ENCODE measurements at places on chromosomes 7 and 10.
A peak's percentile ranks its signal among the peaks of the same experiment; 100 is the strongest.

- DNase-seq: no peak
Observed at GRCh38 chr10:98134117-98134430, 383 bp upstream of the R3HCC1L start.

DNA sequence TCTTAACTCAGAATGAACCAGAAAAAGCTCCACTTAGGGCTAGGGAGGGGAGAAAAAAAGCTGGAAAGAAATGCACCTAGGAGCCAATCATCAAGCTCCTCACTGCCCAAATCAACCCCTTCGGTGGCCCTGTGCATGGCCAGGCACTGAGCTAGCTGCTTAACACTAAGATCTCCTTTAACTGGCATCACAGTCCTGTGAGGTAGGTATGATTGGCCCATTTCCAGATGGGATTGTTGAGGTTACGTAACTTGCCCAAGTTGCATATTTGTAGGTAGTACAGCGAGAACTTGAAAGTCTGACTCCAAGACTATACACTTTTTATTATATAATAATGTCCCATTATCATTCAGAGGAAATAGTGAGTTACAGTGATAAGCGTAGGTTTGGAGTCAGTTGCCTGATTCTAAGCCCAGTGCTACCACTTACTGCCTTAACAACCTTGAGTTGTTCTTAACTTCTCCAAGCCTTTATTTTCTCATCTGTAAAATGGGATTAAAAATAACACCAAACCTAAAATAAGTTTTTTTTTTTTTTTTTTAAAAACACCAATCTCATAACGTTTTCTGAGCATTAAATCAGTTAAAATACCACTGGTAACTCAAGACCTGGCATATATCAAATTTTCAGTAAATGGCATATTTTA is 37.2 kb upstream of the ACSL5 start:
- no peak for DNase-seq

GRCh38 chr7:3879355-3880075 is 578.5 kb downstream of the SDK1 start:
- no peak for DNase-seq

DNA sequence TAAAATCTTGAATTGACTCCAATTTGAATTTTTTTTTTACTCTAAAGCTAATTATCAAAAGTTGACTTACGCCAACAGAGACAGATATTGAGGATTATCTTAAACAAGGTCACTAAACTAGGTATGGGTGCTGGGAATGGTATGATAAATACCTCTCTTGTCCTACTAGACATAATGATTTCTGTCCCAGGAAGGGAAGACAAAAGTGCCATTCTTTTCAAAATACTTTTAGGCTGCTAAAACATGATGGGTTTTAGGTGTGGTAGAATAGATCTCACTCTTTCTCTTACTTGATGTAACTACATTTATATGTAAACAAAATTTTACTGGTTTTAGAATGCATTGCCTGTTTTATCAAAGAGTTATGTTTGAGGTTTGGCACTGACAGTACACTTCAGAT is 15.1 kb downstream of the TMEM60 start:
- no peak for DNase-seq

GRCh38 chr7:46934198-46934825 is 647.6 kb downstream of the TNS3 start:
- DNase-seq: no peak

DNA sequence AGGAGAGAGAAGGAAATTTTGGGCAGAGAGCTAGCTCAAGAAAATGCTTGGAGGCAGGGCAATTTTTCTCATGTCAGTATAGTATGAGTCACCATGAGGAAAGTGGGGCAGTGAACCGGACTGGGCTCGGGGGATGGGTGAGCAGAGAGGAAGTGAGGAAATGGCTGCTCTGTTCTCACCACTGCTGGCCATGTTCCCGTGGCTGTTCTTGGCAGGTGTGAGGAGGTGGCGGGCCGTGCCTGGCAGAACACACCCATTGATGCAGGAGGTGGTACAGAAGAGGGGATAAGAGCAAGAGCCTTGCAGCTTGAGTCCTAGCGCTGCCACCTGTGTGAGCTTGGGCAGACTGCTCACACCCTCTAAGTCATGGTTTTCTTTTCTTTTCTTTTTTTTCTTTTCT is 304.4 kb upstream of the LYZL1 start:
- DNase-seq: peak; percentile 60

- DNase-seq: no peak
Observed at GRCh38 chr10:99524050-99524666, 8.6 kb upstream of the NKX2-3 start.

GRCh38 chr7:142364551-142364950 is 106.7 kb upstream of the PRSS58 start:
- no peak for DNase-seq

- no peak for DNase-seq
Observed at GRCh38 chr10:86295351-86295750, 71.2 kb downstream of the GRID1 start.

GRCh38 chr10:21135023-21135931 is 238.2 kb upstream of the NEBL start:
- no peak for DNase-seq

DNA sequence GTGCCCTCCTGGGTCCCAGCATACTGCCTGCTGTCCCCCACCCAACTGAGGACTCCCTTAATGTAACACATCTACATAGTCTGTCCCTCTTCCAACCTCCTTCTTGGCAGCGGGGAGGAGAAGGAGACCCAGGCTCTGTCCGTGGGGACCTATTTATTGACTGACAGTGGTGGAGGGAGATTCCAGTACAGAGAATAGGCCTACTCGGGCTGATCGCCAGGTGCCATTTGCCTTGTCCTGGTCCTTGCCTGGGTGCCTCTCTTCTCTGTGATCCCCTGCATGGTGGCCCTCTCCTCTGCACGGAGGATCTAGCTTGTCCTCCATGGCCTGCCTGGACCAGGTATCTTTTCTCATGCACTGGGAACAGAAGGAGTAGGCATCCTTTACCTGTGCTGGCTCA is 17.0 kb downstream of the GHRHR start:
- DNase-seq: no peak

- peak; percentile 8 for DNase-seq
Observed at GRCh38 chr10:61793760-61794703, 107.5 kb upstream of the ARID5B start.

DNA sequence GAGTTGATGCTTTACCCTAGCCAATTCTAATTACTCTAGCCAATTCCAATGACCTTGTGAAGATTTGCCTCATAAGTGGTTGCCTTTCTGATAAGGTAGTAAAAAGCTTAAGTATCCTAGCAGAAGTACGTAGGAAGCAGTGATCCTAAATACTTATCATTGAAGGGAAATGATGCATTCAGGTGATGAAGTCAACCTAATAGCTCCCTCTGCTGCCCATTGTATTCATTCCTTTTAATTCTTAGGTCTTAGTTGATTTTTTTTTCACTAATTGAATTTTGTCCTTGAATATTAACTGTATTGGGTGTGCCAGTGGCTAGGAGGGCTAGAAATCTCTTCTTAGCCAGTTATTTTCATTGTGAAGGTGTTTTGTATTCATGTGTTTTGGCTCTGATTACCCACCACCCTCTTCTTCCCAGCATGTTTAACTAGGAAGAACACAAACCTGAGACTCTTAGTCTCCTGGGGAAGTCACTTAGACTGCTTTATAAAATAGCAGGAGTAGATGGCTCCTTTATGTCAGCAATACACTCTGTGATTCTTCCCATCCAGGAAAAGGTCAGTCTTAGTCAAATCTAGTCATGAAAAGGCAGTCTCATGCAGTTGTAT is 46.3 kb downstream of the PLEKHA8 start:
- DNase-seq: no peak

- no peak for DNase-seq
Observed at GRCh38 chr10:121579656-121580055, 18.6 kb downstream of the FGFR2 start.

DNA sequence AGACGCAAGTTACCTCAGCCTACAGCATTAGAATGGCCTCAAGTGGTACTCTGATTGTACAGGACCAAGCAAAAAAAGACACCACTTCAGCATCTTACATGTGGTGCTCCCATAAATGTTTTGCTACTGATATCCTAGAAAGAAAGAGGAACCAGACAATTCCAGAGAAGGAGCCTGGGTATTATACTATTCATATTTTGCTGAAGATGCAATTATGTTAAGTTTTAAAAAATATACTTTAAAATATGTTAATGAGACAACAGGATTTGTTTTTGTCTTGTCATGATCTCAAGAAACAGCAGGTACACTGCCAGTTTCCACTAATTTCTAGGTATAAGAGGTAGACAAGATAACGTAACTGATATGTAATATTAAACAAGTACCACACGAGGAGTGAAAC is 92.6 kb downstream of the JMJD1C start:
- no peak for DNase-seq

DNA sequence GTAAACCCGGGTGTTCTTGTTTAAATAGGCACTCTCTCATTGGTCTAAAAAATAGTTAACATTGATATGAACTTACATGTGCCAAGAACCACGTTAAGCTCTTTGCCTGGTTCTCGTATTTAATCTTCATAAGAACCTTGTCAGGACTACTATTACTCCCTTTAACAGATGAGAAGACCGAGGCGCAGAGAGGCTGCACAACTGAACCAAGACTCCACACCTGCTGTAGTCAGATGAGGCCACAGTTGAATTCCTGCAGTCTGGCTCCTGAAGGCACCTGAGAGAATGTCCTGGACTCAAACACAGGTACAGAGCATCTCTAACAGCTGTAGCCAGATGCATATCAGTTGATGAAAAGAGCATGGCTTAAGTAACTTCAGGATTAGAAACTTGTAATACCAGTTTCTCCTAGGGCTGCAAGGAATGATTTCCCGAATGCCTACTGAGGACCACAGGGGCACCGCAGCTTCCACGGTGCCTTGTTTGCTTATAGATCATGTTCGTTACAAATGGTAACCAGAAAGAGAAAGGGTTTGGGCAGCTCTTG is 9.5 kb downstream of the DDC start:
- no peak for DNase-seq

GRCh38 chr10:64813391-64813790 is 1292.2 kb downstream of the REEP3 start:
- no peak for DNase-seq

GRCh38 chr7:100400041-100400440 is 26.8 kb downstream of the PILRA start:
- DNase-seq: no peak

DNA sequence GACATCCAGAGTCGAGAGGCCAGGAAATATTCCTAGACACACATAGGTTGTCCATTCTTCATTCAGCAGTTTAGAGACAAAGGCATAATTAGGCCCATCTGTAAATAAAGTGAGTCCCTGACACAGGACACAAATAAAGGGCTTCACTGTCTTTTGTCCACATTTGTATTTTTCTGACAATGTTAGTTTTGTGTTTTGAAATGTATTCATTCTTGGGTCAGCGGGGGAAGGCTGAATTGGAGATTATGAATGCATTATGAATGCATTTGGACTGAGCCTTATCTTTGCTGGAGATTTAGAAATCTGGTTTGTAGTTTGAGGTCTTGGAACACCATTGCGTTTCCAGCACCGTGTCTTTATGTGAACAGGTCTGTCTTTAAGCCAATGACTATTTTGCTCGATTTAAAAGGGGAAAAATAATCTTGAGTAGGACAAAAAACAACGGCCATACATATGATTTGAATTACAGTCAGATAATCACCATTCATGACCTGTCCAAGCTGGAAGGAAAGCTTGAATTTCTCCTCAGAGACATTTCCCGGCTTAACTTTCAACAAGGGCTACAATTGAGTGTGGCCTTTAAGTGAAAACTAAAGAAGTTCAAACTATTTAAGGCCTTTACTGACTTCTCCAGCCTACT is 334.8 kb downstream of the WDR11 start:
- DNase-seq: peak; percentile 57

- DNase-seq: no peak
Observed at GRCh38 chr7:94679358-94679757, 23.4 kb upstream of the SGCE start.

DNA sequence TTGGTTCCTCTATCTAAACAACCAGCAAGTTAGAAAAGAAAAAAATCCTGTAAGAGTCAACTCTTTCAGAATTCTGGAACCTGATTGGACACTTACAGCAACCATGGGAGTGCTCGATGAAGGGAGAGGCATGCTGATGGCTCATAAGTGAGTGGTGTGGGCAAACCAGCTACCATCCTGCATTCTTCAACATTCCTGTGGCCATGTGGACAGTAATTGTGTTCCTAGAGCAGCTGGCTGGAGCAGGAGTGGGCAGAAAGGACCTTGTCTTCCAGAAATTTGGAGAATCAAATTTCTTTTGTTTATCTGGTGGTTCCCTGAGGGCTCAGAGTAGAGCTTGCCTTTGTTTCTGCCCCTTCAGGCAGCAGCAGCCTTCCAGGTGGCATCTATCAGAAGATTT is 22.5 kb upstream of the MYL7 start:
- DNase-seq: no peak

GRCh38 chr7:151320263-151320845 is 21.3 kb upstream of the NUB1 start:
- DNase-seq: no peak

DNA sequence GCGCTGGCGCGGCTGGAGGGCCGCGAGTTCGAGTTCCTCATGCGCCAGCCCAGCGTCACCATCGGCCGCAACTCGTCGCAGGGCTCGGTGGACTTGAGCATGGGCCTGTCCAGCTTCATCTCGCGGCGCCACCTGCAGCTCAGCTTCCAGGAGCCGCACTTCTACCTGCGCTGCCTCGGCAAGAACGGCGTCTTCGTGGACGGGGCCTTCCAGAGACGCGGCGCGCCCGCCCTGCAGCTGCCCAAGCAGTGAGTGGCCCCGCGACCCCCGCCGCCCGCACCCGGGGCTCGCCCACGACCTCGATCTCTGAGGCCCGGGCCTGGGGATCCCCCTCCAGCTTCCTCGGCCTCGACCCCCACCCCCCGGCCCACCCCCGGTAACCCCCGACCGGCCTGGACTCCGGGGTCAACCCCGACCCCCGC is 537 bp downstream of the FOXK1 start:
- DNase-seq: no peak

GRCh38 chr7:35729061-35729783 is 34.3 kb upstream of the HERPUD2 start:
- DNase-seq: no peak

DNA sequence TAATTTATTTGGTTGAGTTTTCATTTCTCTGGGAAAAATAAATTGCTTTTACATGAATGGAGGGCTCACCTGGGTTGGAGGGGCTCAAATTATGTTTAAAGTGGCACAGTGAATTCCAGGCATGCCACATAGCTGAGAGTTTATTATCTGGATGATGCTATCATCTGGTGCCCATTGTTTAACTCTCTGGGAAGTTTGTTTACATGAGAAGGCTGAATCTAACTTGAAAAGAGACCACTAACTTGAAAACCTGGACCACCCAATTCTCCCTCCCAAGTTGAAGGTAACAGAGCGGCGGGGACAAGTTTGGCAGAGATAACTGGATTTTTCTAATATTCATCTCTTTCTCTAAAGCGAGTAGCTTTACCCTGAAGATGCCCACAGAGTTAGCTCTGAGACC is 321.5 kb upstream of the GHITM start:
- DNase-seq: no peak

GRCh38 chr10:83961620-83962019 is 177.7 kb upstream of the GHITM start:
- DNase-seq: no peak

DNA sequence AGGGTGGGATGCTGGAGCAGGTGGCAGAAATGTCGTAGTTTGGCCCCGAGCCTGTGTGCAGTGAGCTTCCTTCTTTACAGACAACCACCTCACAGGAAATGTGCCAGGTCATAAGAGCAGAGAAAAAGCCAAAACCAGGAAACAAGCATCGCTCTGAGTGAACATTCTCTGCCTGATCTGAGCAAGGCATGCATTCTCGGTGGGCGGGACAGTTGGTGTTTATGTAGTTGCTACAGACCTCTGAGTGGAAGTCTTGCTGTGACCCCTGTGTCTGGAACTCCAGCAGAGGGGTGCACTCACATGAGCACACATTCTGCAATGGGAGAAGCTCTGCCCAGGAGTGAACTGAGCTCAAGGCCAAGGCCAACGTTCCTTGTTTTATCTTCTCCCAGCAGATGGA is 230.1 kb downstream of the TCERG1L start:
- no peak for DNase-seq

Measured in right lung (tissue), 10 donors.